Ammon's horn (tissue), 1 donor: ENCODE measurements at places on chromosomes 4 and X.

GRCh38 chrX:16251782-16252181 lies 84.5 kb downstream of the MAGEB17 start:
- no peak for DNase-seq

GRCh38 chrX:4655743-4656142 lies 942.3 kb upstream of the PRKX start:
- DNase-seq = no peak

GRCh38 chr4:185999207-185999606 lies 69.7 kb upstream of the TLR3 start:
- no peak for DNase-seq

- DNase-seq = no peak
Observed at GRCh38 chr4:186095406-186095805, 9.1 kb upstream of the FAM149A start.

GRCh38 chr4:3201718-3202702 lies 46.9 kb upstream of the MSANTD1 start:
- DNase-seq = no peak

DNA sequence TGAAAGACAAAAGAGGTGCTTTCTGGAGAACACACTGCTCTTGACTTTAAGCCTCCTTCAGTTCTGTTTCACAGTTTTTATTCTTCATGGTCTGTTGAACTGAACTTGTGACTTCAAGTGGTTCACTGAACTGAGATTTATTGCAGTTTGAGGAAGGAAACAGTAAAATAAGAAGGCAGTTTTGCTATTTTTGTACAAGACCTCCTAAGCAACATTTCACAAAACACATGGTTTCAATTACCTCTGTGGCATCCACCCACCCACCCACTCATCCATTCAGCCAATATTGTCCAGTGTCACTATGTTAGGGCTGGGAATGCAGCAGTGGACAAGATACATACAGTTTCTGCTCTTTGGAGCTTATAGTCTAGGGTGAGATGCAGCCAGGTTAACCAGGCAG lies 131.3 kb downstream of the IL1RAPL2 start:
- DNase-seq = no peak

GRCh38 chr4:145735347-145735675 lies 55.4 kb downstream of the C4orf51 start:
- no peak for DNase-seq

GRCh38 chrX:33211356-33212260 lies at the start of gene DMD:
DMD (minus strand) TSS chrX:33211549; CDS start chrX:33211312, 237 bp downstream.
- peak; percentile 60 for DNase-seq

GRCh38 chr4:15035159-15035558 lies 32.9 kb downstream of the CPEB2 start:
- no peak for DNase-seq

DNA sequence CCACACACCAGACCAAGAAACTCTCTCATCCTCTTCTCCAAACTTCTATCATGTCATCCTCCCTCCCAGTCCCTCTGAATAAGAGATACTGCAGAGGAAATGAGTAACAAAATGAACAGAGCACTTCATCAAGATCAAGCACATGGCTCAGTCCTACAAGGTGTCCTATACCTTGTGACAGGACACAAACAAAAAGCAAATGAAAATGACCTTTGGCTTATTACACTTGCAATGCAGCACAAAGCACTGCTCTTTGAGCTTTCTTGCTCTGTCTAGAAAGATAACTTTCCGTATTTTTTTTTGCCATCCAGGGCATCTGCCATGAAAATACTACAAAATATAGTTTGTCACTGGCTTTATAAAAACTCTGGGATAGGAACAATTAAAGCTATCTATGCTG lies 402.7 kb downstream of the HNRNPD start:
- DNase-seq = no peak

- DNase-seq = no peak
Observed at GRCh38 chrX:123260920-123261418, 76.9 kb downstream of the GRIA3 start.

GRCh38 chrX:138711399-138712347 lies at the start of gene FGF13:
FGF13 (minus strand) TSS chrX:138711717; CDS start chrX:138711003, 714 bp downstream.
- peak; percentile 43 for DNase-seq

- no peak for DNase-seq
Observed at GRCh38 chr4:153258750-153259149, 54.5 kb downstream of the TRIM2 start.

DNA sequence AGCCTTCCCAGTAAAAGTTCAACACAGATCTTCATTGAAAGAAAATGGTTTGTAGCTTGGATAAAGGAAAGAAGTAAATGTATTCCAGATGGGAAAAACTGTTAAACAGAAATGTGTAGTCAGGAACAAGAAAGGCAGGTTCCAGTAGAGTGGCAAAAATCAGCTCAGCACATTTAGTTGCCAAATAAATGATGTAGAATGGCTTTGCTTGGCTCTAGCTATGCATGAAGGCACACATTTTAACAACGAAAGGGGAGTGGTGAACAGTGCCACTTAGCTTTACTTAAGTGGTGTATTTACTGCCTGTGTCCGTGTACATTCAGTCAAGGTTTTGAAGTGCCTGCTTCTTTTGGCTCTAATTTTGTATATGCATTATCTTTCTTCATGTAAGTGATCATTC lies 644.5 kb upstream of the ATOH1 start:
- no peak for DNase-seq

DNA sequence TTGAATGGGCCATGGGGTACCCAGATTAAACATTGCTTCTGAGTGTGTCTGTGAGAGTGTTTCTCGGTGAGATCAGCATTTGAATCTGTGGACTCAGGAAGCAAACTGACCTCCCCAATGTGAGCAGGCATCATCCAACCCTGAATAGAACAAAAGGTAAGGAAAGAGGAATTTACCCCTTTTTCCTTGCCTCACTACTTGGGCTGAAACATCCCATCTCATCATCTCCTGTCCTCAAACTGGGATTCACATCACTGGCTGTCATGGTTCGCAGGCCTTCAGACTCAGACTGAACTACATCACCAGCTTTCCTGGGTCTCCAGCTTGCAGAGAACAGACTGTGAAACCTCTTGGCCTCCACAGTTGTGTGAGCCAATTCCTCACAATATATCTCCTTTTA lies 47.1 kb downstream of the TEC start:
- no peak for DNase-seq

DNA sequence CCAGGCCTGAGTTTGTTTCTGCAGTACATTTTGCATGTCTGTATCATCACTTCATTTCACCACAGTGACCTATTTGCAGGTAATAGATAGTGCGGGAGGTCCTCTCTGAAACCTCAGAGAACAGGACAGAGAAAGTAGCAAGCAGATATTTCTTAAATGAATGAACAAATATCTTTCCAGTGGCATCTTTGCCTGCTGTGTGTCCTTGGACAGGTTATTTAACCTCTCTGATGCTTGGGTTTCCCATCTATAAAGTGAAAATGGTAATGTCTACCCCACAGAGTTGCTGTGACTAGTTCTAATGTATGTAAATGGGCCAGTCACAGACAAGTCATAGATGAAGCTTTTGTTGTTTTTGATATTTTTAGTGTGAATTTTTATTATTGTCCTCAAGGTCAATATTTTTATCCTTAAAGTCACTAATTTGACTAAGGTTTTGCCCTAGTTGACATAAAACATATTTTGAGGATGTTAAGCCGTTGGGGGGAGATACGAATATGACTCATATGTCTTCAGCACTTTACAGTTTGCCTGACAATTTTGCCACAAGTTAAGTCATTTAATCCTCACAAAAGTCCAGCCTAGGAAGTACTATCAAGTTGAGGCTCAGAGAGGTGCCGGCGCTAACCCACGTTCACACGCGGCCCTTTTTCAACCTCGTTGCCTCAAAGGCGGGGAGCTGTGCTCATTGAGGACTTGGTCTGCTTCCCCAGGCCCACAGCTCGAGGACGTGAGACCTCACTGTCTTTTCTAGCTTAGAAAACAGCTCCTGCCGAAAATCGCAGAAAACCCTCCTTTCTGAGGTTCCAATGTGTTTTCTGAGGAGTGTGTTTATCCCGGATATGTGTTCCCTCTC lies 126.7 kb upstream of the STX18 start:
- no peak for DNase-seq

DNA sequence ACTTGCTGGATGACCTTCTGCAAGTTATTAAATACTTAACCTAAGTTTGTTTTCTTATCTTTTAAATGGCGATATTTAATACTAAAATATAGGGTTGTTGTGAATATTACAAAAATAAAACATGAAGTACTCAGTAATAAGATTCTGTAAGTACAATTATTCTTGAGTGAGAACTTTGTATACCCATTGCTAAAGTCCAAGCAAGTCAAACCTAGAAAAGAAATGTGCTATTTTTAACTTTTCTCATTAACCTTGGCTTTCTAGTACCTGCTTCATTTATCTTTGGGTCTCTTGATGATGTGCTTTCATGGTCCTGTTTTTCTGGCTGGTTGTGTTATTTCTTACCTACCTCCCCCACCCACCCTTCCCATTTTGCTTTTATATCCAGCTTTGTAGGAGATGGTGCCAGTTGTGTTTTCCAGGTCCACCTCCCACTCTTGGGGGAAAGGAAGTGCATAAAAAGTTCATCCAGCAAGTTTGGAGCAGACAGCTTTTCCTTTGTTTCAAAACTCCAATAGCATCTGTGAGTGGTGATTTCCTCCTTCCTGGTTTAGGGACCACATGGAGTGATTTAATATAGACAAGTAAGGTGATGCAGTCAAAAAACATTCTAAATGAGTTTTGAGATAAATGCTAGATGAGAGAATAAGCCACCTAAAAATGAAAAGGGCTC lies 7.5 kb upstream of the CXCL8 start:
- no peak for DNase-seq
